ENCODE measurements at places on chromosomes 2 and 18.

- no peak for DNase-seq
These were observed 144.3 kb upstream of the ERBB4 start for GRCh38 chr2:212682937-212683336.

DNA sequence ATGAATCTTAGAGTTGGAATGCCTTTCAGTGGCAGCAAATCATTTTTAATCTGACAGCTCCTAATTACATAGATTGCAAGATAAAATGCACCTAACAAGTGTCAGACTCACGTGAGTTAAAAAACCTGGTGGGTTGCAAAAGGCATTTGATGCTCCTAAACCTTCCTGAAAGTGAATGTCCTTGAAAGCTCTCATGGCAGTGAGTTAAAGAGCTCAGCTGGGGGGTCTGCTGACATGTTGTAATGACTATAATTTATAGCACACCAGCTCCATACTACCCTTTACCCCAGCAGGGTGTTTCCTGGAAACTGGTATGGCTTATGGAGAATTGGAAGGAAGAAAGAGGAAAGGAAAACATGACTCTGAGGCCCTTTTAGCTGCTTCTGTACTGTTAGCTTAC lies 91.9 kb upstream of the CAVIN2 start:
- DNase-seq = no peak

DNA sequence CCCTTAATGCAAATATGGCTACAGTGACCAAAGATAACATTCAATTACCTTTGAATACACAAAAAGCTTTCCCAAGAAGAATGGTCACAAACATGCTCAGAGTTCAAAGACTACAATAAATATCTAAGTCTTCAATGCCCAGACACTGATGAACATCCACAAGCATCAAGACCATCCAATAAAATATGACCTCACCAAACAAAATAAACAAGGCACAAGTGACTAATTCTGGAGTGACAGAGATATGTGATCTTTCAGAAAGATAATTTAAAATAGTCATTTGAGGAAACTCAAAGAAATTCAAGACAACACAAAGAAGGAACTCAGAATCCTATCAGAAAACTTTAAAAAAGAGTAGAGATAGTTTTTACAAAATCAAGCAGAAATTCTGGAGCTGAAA lies 40.6 kb upstream of the CAPN13 start:
- DNase-seq = no peak

DNA sequence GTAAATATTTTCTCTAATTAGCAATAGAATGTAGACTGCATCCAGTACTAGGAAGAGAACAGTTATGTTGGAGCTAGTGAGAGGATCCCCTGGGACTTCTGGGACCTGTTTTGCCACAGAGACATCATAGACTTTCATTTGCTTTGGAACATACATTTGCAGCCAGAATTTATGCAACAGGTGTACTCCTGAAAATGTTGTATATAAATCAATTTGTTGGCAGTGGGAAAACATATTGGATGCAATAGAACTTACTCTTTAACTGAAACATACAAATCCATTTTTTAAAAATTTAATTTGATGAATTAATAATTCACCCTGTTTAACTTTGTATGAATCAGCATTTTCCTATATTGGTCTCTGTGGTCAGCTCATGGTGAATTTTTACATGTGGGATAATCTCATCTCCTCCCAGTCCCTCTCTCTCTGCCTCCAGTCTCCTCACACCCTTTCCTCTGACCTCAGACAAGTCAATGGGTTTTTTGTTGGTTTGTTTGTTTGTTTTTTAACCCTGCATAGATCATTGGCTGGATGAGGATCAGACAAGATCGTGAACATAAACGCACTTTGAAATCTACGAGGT lies 263.0 kb downstream of the LPIN1 start:
- DNase-seq = peak; percentile 77

- no peak for DNase-seq
These were observed 37.1 kb downstream of the PIEZO2 start for GRCh38 chr18:11112286-11112685.

DNA sequence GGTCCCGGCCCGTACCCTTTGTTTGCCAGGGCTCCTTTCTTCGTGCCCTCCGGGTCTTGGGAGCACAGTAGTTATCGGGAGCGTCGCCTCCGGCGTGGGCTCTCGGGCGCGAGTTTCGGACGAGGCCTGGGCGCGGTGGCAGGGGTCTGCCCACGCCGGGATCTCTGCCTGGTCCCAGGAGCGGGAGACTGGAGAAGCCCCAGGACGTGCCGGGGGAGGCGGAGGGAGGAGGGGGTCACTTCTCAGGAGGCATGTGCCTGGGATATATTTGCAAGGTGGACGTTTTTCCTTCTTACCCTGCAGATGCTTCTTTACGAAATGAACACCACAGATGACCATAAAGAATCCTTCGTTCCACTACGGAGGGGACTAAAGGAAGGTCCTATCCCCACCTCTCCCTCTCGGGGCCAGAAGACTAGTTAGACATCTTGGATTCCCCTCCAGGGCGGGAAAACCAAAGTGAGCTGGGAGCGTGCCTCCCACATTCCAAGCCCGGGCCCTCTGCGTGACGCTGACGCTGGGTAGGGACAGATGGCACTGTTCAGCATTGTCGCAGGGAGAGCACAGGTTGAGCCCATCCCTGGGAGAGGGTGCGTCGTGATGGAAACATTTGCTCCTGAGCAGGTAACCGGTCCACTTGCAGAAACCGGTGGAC lies 483 bp upstream of the FHL2 start:
- DNase-seq = no peak

GRCh38 chr18:74023220-74023619 lies 124.4 kb downstream of the FBXO15 start:
- no peak for DNase-seq

GRCh38 chr18:3015204-3015592 lies 2.3 kb upstream of the LPIN2 start:
- peak; percentile 77 for DNase-seq

DNA sequence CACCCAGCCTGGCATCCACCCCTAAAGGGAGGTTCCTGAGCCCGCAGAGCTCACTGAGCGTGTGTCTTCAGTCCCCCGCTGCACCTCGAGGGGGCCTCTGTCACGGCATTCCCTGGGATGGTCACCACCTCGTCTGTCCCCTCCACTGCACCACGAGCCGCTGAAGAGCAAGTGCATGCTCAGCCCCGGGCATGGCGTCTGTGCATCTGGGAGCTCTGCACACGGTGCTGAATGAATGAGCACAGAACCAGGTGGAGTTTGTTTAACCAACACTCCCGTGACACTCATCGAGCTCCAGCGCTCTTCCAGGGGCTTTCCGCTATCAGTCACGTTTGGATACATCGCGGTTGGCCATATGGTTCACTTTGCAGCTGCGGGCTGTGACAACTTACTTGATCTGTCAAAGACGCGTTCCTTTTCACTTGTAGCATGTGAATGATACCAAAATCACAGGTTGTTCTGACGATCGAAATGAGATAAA lies 9.2 kb downstream of the ALLC start:
- DNase-seq = no peak
